ENCODE measurements at places on chromosomes 12 and 14. TPM values are rescaled to one million over a fixed set of nuclear protein-coding genes. Genes with fewer than 3 reads are reported as not detected.

- DNase-seq = peak; percentile 20
Observed at GRCh38 chr12:30796891-30797371, 42.2 kb upstream of the CAPRIN2 start.

DNA sequence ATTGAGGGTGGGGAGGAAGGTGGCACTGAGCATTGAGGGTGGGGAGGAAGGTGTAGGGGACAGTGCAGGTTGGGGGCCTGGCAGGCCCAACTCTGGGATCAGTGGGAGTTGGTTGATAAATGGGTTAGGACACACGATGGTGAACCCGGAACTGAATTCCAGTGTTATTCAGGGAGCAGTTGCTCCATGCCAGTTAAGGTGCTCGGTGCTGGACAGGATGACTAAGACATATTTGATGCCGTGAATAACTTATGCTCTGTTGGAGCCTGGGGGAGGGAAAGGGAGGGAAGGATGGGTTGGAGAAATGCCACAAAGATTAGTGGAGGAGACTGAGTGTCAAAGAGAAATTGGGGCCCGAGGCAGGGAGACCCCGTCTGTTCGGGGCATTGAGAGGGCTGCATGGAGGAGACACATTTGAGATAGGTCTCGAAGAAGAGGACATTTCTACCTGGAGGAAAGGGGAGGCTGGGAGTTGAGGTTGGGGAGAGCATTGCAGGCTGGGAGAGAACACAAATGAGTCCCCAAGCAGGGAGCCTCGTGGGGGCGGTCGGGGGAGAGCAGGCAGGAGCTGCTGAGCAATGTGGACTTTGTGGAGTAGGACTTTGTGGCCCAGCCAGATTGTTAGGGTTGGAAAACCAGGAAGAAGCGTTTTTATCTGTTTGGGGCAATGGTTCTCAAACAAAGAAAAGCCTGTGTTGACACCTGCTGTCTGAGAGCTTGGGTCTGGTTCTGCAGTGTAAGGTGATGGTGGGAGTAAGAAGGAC, 65.3 kb downstream of the IQSEC3 start:
- no peak for DNase-seq

DNA sequence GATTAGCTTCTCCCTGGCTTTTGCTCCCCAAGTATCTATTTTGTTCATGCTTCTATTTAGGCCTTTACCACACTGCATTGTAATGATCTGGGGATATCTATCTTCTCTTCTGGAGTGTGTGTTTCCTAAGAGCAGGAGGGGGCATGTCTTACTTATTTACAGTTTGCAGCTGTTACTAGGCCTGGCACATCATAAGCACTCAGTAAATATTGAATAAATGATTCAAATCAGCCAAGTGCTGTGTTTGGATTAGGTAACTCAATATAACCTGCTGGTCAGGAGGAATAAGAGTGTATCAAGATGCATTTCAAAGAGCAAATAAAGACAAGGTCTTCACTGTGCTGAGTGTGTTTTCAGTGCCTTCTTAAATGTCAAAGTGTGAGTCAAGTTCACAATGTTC, 186.1 kb downstream of the FOXG1 start:
- DNase-seq = no peak

DNA sequence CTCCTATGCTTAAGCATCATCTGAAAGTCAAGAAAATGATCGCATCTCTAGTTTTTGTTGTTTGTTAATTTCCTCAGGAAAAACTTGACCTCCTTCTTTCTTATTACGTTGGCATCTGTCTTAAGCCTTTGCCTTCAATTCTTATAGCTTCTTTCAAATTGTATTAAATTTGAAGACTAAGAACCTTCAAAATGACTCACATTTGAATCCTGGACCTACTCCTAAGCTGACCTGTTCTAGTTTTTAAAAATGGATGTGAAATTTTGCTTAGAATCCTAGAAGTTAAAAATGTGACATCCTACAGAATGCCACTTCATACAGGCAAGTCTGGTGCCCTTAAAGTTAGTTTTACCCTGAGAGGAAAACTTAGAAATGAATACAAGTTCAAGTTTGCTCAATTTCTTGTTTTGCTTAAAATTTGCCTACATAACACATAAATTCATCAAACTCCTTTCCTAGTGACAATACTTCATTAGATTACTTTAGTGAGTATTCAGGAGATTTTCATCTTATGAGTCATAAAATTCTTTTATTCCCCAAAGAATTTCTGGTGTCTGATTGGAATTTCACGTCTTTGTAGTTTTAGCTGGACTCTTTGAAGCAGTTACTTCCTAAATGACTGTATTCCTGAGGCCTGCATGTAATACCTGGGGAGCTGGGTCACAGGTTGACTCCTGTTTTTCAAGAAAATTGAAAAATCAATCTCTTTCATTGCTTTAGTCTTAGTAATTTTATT, 152.3 kb downstream of the MSRB3 start:
- DNase-seq = no peak

DNA sequence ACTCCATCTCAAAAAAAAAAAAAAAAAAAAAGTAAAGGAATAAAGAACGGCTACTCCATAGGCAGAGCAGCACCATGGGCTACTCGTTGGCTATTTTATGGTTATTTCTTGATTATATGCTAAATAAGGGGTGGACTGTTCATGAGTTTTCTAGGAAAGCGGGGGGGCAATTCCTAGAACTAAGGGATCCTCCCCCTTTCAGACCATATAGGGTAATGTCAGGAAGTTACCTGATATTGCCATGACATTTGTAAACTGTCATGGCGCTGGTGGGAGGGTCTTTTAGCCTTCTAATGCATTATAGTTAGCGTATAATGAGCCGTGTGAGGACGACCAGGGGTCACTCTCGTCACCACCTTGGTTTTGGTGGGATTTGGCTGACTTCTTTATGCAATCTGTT, 142.3 kb downstream of the GLT1D1 start:
- DNase-seq = no peak

DNA sequence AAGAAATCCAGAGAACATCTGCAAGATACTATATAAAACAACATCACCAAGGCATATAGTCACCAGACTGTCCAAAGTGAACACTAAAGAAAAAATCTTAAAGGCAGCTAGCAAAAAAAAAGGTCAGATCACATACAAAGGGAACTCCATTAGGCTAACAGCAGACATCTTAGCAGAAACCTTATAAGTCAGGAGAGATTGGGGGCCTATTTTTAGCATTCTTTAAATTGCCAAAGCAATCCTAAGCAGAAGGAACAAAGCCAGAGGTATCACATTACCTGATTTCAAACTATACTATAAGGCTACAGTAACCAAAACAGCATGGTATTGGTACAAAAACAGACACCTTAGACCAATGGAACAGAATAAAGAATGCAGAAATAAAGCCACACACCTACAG, 92.5 kb downstream of the IPO8 start:
- DNase-seq = no peak

DNA sequence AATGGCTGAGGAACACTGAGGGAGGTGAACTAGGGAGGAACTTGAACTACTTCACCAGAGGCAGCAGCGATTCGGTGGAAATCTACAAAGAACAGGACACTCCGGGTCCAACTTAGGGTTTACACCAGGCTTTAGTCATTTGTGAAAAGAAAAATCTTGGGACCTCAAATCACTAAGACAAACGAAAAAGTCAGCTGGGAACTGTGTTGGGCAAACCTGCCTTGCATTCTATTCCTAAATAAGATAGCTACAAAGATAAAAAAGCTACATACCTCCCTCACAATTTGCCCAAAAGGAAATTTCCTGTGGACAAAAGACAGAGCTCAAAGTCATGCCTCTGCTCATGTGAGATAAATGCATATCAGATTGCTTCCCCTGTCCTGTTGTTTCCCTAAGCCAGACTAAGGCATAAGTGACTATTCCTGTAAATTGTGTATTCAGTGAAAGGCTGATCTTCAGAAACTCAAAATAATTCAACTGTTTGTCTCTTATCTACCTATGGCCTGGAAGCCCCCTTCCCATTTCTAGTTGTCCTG, 106.6 kb downstream of the APAF1 start:
- no peak for DNase-seq

- no peak for DNase-seq
Observed at GRCh38 chr14:60350366-60350720, 101.3 kb downstream of the PPM1A start.

GRCh38 chr14:91286530-91286937, 42.0 kb upstream of the GPR68 start:
- DNase-seq = peak; percentile 82

DNA sequence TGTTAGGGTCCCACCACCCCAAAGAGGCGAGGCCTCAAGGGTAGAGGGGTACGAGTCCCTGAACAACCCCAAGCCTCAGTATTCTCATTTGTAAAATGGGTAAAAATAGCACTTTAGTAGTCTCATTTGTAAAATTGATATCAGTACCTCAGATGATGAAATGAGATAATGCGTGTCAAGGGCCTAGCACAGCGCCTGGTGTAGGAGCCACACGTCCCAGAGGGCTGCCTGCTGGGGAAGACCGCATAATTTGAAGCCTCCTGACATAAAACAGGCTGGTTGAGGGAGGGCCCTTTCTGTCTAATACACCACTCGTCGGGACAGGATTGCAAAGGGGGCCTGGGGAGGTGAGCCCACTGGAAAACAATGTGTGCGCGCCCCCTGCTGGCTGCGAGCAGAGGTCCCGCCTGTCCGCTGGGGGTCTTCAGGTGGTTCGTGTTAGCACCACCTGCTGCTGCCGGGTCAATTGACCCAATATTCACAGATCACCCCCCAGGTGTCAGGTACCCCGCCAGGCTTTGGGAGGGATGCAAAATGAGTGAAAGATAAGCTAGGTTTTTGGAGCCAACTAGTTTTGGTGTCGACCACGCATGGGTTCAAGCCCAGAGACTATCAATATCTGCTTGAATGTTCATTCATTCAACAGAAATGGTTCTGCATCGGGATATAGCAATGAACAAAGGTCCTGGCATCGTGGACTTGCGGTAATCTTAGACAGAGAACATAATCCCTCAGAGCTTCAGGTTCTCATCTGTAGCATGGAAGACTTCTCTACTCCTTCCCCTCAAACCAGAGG, 24.7 kb upstream of the IRF2BPL start:
- peak; percentile 64 for DNase-seq

- no peak for DNase-seq
Observed at GRCh38 chr12:105319691-105320209, 10.7 kb upstream of the C12orf75 start.

GRCh38 chr12:123091230-123092150, 59.4 kb downstream of the PITPNM2 start:
- no peak for DNase-seq

GRCh38 chr12:102631274-102631673, 150.9 kb upstream of the IGF1 start:
- DNase-seq = no peak

The LMNTD1 gene
- not detected for total RNA-seq

The B4GALNT1 gene
- total RNA-seq = 1.1 TPM

The RBP5 gene
- total RNA-seq = not detected

The PTCSC3 gene
- not detected for total RNA-seq

The GPATCH2L gene
- total RNA-seq = 30.7 TPM

The SGPP1 gene
- 20.1 TPM for total RNA-seq

The RNF212B gene
- total RNA-seq = not detected

The CD163 gene
- total RNA-seq = 62.2 TPM

The PSMC6 gene
- total RNA-seq = 357 TPM

The KCNMB4 gene
- total RNA-seq = under 0.01 TPM

The KRT75 gene
- total RNA-seq = not detected

The ETFBKMT gene
- 4.9 TPM for total RNA-seq

The SPIC gene
- 2.0 TPM for total RNA-seq

Data from stomach (tissue), 19 donors.